GM04503 (cell line): ENCODE measurements at places on chromosomes 4 and X.

GRCh38 chrX:10821293-10821692, 200.9 kb upstream of the MID1 start:
- no peak for DNase-seq

DNA sequence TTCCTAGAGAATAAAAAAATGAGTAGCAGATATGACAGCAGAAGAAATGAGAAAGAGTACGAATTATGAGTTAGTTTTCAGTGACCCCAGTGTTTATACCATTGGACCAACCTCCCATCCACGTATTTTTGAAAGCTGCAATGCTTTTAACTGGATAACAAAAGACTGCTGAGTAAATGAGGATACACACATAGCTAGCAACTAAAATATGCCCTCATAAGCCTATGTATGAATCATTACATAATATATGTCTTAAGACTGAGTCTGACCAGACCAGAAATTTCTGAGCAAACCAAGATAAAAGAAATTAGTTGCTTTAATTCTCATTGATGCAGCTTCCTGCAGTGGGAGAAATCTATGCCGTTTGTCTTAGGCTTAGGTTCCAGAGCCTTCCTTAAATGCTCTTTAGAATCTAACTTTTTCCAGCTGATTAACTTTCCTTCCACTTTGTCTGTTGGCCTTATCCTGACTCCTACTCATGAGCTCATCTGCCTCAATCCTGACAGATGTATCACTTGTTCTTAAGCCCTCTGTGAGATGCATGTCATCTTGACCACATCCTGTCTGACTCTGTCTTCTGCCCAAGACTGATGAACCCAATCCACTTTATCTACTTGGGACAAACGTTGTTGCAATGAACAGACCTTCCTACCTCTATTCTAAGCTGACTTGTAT, 301.4 kb upstream of the AADAT start:
- DNase-seq = peak; percentile 36

DNA sequence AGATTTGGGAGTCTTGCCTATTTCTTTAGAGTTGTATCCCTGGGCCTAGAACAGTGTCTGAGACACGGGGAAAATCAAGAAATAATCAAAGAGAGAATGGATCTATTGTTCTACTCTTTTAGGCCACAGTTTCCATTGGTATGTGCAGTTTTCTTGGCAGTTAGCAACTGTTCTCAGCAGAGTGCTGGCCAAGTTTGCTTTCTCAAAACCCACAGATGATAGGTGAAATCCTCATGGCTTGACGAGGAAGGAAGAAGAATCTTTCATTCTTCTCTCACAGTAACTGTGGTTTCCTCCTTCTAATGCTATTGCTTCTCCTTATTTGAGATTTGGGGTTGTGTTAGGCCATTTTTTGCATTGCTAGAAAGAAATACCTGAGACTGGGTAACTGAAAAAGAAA, 42.2 kb downstream of the AGA start:
- no peak for DNase-seq

DNA sequence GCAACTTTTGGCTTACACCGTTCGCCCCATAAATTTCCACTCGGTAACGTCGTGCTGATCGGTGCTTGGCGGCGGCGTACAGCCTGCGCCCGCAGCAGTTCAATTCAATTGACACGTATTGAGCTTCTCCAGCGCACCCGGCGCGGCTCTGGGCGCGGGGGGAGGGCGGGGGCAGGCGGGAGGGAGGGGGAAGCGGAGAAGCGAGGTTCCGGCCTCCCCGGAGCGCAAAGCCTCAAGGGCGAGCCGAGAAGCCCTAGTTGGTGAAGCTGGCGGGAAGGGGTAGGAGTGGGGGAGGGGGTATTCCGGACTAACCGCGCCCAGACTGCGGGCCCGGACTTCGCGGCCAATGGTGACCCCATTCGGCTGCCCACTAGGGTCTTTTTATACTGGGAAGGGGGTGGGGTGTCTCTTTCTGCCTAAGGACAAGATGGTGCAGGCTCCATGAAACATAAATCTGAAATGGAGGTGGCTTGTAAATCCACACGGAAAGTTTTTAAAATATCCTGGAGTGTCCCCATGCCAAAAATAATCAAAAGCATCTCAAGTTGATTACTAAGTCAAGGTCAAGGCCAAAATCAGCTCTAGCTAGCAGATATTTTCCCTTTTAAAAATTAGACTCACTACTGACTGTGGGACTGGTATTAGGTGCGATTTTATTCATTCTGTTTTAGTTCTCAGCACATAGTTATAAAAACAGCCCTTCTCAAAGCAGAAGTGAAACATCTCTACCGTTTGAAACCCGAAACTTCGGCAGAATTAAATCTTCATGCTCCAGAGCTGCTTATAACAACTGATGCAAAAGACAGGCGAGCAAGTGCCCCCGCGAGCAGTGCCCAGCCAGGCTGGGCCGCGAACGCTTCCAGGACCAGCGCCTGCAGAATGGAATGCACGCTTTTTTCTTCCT, 1.5 kb upstream of the BCOR start:
- DNase-seq = no peak

DNA sequence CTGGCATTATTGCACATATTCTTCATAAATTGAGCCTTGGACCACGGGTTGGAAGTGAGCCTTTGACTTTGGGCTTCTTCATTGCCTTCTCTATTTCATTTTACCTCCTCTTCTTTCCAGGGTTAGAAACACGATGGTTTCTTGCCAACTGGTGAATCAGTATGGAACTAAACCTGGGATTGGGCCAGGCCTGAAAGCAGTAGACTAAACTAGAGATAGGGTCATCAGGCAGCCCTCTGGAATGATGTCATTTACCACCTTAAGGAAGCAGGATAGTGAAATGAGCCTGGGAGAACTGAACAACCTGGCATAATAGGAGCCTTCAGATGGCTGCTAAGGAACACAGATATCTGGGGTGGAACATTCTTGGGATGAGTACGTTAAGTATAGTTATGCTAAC, 67.5 kb upstream of the ATP8A1 start:
- DNase-seq = no peak

- DNase-seq = no peak
Measured at GRCh38 chrX:20116577-20117240, at the start of gene MAP7D2. TSS of gene MAP7D2 (minus strand) at chrX:20116907. CDS start at chrX:20116879, 28 bp downstream.

DNA sequence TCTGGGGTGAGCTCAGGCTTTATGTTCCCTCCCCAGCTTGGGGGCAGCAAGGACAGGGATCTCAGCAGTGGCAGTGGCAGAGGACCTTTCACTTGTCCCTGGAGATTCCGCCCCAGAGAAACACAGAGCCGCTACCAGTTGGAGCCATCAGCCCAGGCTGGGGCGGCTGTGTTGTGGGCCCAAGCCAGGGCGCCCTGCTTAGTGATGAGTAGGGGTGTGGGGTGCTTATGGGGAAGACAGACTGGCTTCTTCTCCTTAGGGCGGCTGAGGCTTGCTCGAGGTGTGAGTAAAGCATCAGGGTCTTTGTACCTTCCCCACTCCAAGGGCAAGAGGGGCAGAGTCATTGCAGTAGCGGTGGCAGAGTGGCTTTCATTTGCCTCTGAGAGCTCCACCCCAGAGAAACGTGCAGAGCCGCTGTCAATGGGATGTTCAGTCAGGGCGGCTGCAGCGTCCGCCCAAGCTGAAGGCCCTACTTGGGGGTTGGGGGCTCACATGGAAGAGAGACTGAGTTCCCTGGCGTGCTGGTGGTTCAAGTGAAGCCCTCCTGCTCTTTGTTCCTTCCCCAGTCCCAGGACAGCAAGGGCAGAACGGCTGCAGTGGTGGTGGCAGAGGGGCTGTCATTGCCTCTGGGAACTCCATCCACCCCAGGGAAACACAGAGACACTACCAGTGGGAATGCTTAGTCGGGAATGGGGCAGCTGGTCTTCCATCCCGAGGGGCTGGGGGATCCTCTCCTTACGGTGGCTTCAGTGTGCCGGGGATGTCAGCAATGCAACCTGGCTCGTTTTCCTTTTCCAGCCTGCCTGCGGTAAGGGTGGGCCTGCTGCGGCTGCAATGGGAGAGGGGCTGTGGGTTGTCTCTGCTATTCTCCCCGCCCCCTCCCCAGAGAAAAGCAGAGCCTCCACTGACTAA, 2142.5 kb upstream of the TENM3 start:
- no peak for DNase-seq

DNA sequence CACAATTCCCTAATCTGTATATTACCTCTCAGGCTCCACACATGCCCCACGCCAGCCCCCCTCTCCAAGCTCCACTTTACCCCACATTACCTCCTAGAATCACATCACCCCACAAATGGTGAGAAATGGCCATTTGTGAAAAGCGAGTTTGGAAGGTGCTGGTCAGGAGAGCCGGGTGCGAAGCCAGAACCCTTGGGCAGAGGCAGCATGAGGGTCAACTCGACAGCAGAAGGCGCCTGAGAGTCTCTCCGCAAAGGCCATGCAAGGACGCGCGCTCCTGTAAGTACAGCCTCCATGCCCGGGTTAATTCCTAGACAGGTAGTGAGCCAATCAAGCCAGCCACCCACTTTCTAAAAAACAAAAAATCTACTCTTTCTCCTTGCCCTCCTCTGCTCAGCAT, 42.4 kb downstream of the RHOXF2 start:
- no peak for DNase-seq

DNA sequence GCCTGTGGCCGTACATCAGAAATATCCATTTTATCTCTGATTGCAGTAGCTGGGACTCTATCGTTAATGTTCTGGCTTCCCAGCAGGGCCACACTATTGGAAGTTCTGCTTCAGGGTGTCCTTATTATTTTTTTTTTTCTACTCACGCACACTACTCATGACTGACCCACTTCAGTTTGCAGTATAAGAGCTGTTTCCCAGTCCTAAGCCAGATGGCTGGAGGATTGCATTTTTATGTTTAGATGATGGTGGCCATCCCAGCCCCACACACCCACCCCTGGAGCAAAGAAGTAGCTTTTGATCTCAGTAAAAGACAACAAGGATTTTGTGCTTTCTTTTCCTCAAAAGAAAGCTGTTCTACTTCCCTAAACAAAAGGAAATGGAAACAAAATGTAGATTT, 557.0 kb upstream of the GALNTL6 start:
- no peak for DNase-seq

DNA sequence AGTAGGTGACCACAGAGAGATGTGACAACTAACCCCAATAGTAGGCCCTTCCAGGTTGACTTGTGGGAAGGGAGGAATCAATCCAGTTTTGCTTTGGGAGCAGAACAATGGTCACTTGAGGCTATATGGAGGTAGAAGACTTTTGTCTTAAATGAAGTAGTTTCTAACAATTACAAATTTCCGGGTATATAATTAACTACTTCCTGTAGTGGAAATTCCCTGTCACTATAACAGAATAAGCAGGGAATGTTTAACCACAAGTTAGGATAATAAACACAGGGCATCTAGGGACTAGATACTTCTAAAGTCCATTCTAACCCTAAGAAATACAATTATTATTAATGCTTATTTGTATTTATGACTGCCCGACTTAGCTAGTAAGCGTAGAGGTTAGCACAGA, 99.0 kb upstream of the TRPC3 start:
- DNase-seq = no peak

DNA sequence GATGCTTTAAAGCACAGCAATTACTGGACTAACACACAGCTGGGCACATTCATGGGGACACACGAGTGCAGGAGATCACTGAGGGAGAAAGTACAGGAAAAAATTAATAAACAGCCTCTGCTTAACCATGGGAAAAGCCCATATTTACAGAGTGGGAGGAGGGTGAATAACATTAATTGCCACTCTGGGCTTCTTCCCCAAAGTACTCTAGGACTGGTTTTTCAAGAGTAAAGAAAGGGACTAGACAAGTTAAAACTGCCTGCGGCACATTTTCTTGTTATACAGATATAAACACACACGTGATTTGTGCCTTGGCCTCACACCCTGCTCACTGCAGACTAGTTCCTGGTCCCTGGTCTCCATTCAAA, 179.7 kb upstream of the TET2 start:
- no peak for DNase-seq

- no peak for DNase-seq
Measured at GRCh38 chr4:120557372-120557771, 365.2 kb downstream of the PRDM5 start.

GRCh38 chrX:40267334-40268187, 169.8 kb upstream of the BCOR start:
- no peak for DNase-seq

GRCh38 chr4:142091691-142092182, 455.4 kb downstream of the IL15 start:
- DNase-seq = peak; percentile 97

- peak; percentile 11 for DNase-seq
Measured at GRCh38 chr4:73520821-73521220, 39.3 kb downstream of the AFM start.

GRCh38 chr4:123418351-123418931, 21.8 kb downstream of the SPRY1 start:
- peak; percentile 92 for DNase-seq

DNA sequence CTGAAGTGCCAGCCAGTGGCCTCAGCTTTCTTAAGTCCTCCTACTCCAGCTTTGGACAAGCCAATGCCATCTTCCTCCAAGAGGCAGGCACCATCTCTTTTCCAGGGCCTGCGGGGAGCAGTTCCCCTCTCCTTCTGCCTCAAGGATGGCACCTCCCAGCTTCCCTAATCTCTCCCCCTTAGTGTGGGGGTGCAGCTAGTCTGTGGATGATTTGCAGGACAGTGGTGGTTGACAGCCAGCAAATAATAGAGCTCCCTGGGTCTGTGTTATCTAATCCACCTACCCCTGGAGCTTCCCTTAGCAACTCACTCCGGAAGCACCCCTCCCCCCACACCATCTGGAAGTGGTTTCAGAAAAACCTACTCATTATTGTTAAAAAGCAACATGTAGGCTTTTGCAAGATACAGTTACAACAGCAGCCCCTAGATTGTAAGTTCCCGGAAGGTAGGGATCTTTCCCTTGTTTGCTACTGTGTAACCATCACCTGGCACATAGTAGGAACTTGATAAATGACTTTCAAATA, 247.1 kb downstream of the BCOR start:
- DNase-seq = no peak

DNA sequence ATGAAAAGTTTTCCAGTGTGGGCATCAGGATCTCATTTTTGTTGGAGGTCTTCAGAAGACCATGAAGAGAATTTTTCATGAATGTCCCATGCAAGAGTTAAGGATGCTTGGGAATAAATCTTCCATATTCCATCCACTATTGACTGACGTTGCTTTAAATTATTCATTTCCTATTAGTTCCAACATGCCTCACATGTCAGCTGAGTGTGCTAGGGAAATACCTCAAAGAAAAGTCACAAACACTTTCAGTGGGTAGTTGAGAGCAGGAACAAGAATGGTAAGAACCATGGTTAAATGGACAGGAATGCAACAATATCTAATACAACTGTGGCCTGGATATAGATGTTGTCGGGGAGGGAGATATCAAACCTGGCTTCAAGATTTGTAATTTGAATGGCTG, 610.1 kb downstream of the TECRL start:
- no peak for DNase-seq

DNA sequence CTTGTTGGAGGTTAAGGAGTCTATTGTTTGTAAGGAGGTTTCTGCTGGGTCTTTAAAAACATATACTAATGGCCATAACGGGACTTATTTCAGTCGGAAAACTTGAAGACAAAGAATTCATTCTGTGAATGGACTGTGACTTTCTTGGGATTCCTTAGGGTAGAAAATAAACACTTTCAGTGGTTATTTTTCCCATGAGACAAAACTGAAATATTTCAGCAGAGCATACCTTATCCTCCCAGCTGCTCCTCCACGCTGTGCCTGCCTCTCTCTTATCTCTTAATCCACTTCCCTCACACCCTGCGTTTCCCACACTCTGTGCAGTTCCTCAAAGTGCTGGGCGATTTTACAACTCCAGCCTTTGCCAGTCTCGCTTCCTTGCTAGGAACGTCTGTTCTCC, 47.1 kb upstream of the SORBS2 start:
- no peak for DNase-seq
